Activated CD4-positive, alpha-beta T cell treated with anti-CD3 and anti-CD28 coated beads for 1 hour (primary cell): ENCODE measurements at places on chromosomes 5 and 9.

GRCh38 chr5:39199335-39199734, 20.0 kb downstream of the FYB1 start:
- DNase-seq, result no peak

- no peak for DNase-seq
Measured at GRCh38 chr9:6805532-6805931, 47.8 kb downstream of the KDM4C start.

DNA sequence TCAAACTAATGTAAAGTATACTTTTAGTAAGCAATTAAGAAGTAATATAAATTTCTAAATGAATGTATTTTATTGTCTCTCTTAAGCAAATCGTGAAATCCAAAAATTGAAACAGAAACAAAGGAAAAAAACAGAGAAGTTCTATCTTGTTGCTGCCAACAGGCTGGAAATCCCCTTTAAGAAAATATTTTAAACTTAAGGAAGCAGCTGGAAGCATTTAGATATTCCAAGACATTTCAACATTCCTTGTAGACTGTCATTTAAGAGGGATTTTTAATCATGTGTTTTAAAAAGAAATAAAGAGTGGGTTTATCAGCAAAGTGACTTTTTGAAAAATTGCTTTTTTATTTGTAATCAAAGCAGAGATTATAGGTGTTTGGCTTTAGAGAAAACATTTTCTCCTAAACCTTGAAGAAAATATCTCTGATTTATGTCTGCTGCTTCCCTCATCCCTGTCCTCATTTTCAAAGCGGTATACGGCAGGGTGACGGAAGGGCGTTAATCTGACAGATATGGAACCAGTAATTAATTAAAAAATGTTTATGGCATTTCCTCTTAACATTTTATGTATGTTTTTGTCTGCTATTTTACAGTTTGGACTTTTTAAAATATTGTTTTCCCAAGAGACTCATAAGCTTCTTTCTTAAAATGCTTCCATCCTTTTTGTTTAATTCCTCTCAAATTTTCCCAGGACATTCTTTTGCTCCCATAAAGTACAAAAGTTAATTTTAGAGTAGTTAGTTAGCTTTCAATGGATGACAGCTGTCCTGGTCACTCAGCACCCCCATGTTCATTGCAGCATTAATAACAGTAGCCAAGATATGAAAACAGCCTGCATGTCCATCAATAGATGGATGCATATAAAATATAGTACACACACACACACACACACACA, 245.6 kb downstream of the LURAP1L start:
- no peak for DNase-seq

GRCh38 chr5:176337913-176338312, 23.7 kb downstream of the KIAA1191 start:
- DNase-seq, result no peak

- DNase-seq, result peak; percentile 5
Measured at GRCh38 chr5:180127682-180128670, 56.4 kb upstream of the RNF130 start.

- no peak for DNase-seq
Measured at GRCh38 chr9:133108794-133109641, 12.0 kb downstream of the RALGDS start.

- DNase-seq, result no peak
Measured at GRCh38 chr5:168401880-168402279, 84.4 kb upstream of the RARS1 start.

- DNase-seq, result no peak
Measured at GRCh38 chr5:164188733-164189148, 683.3 kb downstream of the MAT2B start.

- DNase-seq, result no peak
Measured at GRCh38 chr5:55218967-55219366, 8.1 kb downstream of the MCIDAS start.

DNA sequence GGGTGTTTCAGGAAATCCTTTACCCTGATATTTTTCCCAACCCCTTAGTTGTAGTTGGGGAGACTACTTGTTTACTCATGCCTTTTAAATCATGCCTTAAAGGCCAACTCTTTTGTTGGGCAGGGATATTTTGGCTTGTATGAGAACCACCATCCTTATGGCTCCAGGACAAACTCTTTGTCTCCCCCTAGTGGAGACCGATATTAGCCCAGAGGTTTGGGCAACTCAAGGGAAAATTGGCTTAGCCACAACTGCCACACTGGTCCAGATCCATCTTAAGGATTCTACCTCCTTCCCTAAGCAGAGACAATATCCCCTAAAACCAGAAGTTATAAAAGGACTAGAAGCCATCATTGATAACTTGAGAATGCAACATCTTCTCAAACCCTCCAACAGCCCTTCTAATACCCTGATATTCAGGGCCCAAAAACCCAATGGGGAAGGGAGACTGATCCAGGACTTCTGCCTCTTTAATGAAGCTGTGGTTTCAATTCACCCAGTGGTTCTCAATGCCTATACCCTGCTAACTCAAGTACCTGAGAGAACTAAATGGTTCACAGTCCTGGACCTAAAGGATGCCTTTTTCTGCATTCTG, 100.9 kb upstream of the HCN1 start:
- no peak for DNase-seq

DNA sequence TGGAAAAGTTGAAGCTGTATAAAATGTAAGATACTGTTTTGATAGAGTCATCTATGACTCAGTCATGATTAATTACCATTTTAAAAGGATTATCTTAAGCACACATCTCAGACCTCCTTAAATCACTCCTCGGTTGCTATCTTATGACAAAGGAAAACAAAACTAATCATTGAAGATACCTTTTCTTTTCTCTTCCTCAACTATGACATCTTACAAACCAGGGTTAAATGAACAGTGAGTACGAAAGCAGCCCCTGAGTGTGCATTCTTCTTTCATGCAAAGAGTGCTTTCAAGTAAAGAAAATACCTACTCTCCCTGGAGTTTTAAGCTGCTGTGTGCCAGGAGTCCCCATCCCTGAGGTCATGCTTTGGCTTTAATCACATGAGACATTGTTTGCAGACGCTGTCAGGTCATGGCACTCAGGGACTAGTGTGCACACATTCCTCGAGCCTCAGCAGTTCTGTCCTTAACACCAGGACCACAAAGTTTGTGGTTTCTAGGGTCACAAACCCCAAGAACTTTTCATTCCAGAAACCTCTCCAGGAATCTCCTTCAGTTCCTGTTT, 86.7 kb upstream of the ICE1 start:
- DNase-seq, result no peak

- DNase-seq, result no peak
Measured at GRCh38 chr5:127441799-127442484, 75.5 kb upstream of the PRRC1 start.
